ENCODE measurements at places on chromosomes 5 and 9. TPM values are rescaled to one million over a fixed set of nuclear protein-coding genes. Genes with fewer than 3 reads are reported as not detected.
A peak's percentile ranks its signal among the peaks of the same experiment; 100 is the strongest.

- no peak for DNase-seq
These were observed 125.9 kb downstream of the ROR2 start for GRCh38 chr9:91824151-91824550.

DNA sequence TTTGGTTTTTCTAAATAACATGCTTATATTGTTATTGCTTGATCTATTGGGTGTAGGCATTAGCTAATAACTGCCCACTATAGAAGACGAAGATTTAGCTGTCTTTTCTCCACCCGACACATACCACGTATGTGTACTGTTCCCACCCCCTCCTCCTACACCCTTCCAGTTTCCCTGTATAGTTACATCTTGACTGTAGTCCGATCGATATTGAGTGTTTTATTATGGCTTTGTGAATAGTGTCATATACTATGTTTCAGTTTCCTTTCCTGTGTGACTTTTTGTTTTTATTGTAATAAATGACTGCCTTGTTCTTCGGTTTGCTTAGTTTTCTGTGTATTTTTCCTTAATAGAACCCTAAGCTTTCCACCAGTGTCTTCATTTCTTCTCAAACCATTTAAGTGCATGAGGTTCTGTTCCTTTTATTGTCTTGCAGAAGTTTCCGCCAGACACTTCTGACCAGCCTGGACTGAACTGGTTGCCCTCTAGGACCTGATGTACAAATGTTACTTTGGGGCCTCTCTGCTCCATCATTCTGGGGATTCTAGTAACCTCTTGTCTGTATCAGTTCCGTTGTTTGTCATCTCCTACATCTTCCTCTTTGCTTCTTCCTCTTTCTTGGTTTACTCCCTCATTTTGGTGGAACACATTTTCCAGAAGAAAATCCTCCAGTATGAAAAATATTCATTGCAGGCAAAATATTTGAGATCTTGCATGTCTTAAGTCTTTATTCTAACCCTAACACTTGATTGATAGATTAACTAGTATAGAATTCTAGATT, 61.8 kb downstream of the PRKACG start:
- DNase-seq, result no peak

GRCh38 chr9:131181091-131181681, 55.8 kb downstream of the NUP214 start:
- peak; percentile 24 for DNase-seq

DNA sequence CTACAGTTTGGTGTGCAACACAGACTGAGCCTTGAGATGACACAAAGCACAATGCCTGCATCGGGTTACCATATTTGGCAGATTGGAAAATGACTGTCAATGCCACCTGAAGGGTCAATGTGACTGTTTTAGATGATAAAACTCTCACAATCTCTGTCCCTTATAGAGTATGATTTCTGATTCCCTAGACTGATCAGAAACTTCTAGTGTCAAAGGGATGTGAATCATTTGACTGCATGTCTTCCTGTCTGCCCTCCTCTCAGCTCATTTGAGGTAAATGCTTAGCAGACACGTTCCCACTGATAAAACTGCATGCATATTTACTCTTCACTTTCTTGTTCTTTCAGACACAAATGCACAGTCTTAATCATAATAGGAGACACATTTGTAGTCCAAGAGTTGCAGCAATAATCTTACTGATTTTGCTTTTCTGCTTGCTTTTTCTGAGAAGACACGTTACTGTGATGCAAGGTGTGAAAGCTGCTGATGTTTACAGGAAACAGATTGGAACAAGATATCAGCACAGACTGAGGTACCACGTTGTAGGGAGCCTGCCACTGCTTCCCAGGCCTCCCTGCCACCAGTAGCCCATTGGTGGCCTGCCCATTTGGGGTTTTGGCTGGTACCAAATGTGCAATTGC, 77.8 kb downstream of the GCNT4 start:
- no peak for DNase-seq

- no peak for DNase-seq
These were observed 13.6 kb upstream of the VDAC1 start for GRCh38 chr5:134018154-134018985.

- DNase-seq, result no peak
These were observed 11.2 kb upstream of the IL13 start for GRCh38 chr5:132646583-132647266.

DNA sequence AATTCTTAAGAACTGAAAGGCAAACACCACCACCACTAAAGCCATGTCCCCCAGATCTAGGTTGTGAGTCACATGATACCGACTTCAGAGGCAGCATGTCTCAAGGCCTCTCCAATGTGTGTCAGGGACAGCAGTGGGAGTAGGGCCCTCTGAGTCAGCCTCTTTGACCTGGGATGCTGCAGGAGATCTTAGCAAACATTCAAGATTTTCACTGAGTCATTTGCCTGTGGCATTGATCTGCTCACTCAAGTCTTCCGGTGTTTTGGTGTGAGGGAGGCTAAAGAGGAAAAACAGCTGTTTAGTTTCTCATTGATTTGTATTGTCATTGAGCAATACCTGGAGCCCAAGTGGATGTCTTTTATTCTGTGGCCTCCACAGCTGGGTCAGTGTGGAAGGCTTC, 36.1 kb downstream of the TMC1 start:
- DNase-seq, result no peak

DNA sequence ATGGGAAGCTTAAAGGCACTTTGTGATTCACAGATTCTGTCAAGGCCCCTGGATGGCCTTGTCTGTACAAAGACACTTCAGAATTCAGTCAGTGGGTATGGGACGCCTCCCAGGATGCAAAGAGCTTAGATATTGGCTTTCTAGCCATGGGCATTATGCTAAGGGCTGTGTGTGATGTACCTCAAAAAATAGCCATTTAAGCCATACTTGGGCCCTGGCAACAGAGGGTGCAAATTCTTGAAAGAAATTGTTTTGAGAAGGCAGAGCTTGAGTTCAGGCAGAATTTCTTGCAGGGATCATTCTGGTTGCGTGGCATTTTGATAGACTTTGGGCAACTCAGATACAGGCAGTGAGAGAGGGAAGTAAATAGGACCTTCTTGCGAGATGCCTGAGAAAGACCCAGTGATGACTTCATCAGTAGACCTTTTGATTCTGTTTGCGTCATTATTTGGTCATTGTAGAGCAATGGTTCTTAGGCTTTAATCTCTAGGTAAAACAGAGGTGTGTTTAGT, 3.9 kb downstream of the CYFIP2 start:
- no peak for DNase-seq

DNA sequence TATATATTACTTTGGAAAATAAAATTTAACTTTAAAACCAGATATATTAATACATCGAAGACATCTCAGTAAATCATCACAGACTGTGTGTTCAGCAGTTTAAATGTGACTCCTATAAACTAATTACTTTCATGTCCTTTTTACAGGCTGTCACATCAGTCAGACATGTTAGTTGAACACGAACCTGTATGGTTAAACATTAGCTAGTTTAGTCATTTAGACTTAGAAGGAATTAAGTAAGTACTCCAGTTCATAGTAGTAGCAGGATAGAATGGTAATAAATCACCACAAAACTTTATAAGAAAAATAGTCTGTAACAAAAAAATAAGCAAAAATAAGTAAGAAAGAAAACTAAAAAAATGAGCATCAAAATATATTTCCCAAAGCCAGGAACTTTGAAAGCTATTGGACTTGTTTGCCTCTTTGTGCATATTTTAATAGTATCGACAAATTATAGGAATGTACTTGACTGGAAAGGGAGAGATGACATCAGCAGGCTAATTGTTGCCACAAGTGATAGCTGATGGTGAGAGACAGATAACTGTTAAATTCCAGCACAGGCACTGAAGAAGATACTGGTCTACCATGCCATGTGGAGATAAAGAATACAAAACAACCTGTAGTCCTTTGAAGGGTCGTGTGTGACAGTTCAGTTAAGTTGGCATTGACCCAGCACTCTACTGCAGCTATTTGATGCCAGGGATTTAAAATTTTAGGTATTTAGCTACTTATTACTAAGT, 83.9 kb downstream of the RIC1 start:
- DNase-seq, result no peak

DNA sequence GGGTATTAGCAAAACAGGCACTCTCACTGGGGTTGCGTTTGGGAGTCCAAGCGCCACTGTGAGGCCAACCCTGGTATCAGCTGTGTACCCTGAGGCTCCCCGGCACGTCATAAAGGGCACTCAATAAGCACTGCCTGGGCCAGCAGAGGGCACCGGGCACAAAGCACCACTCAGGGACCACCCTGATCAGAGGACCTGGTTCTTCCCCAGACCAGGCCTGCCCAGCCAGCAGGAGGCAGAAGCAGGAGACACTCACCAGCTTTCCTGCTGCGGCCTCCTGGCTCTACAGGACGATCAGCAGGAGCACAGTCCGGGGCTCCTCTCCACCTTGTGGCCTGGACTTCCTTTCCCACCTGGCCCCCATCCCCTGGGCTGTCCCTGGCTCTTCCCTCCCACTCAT, 12.6 kb downstream of the MGAT1 start:
- no peak for DNase-seq

DNA sequence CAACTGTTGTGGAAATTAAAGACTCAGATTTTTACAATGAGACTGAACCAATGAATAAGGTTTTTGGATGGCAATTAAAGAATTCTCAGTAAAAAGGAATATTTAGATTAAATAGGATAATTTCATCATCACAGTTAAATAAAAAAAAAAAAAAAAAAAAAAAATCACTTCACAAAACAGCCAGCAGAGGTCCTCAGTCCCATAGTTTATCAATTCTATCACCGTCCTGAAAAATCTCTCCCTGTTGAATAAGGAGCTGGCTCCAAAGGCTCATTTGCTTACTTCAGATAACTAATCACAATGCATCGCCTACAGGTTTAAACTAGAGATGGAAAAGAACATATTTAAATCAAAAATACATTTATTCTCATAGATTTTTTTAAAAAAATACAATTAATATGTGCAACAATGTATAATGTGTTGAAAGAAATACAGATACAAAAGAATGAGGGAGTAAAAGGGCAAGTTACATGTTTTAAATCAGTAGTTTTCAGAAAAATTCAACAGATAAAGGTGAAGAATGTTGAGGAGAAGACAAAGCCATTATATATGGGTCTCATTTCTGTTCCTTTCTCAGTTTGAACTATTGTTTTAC, 175.8 kb upstream of the CHD1 start:
- DNase-seq, result peak; percentile 31

DNA sequence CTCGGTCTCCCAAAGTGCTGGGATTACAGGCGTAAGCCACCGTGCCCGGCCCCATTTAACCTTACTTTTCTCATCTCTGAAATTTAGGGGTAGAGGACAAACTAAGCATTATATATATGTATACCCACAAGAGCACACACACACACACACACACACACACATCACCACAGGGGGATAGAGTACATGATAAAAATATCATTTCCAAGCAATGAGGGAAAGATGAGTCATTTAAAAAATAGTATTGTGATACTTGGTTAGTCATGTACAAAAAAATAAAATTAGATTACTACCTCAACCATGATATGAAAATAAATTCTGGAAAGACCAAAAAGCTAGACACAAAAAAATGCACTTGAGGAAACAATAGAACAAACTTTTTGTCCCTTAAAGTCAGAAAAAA, 67.2 kb downstream of the CDH18 start:
- DNase-seq, result no peak

GRCh38 chr9:120465685-120466407, 114.1 kb downstream of the CDK5RAP2 start:
- DNase-seq, result no peak

DNA sequence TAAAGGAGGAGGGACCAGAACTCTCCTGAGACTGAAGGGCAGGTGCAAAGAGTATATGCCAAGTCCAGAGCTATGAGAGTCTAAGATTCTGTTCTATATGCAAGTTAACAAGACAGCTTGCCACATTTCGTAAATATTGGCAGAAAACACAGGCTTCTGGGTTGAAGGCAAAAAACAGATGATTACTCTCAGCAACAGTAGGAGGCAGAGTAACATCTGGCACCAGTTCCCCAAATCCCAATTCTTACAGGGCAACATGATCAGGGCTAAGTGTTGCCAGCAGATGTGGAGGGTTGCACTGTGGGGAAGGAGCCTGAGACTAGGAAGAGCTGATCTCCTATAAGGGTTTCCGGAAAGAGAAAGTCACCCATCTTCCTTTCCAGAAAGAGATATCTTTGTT, 179.4 kb downstream of the PJA2 start:
- no peak for DNase-seq

GRCh38 chr9:114256827-114257328, 66.0 kb upstream of the ORM1 start:
- DNase-seq, result no peak

GRCh38 chr9:14275331-14275730, 38.6 kb downstream of the NFIB start:
- no peak for DNase-seq

GRCh38 chr5:115360046-115360685, 63.7 kb upstream of the CCDC112 start:
- DNase-seq, result no peak

DNA sequence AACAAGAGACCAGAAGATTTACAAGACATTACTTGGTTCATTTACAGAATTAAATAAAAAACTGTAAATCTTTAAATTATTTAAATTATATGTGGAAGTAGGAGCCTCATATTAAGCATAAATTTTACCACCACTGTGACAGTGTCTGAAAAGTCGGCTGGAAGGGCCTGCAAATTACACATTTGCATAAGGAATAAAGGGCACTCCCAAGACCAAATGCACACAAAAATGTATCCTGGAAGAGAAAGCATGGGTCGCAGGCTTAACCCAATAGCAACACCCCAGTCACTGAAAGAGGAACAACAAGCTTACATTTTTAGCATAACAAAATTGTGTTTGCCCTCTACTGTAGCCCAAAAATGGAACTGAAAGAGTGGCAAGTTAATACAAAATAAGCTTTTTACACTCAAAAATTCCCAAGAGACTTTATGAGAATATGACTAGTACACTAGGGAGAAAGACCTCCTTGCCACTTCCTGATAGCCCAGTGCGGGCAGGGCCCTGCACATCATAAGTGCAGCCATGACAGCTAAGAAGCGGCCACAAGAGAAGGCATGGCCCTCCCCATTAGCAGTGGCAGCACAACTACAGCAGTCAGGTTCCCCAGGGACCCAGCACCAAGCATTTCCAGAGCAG, 482.0 kb downstream of the DTWD2 start:
- DNase-seq, result no peak

GRCh38 chr9:107862323-107862722, 372.8 kb upstream of the KLF4 start:
- DNase-seq, result no peak

DNA sequence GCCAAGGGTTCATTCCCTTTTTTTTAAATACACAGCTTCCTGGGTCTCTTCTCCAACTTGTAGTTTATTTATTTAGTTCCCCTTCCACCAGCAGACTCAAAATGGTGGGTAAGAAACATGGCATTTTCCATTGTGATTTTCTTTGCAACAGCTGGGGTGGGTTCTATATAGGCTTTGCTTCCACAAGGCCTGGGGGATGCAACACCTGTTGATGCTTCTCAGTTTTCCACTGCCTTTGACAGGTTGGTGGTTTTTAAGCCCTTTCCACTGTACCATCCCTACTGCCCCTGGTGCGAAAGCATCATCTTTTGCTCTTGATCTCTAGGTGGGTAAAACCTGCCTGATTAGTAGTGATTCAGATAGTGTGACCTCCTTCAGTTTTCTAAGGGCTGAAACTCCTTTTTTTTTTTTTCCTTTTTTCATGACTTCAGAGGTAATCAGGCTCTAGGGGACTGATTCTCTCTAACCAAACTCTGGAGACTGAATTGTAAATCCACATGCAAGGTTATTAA, 8.5 kb downstream of the KDM3B start:
- no peak for DNase-seq

The TSLP gene
- total RNA-seq, result not detected

The ARID3C gene
- total RNA-seq, result not detected

The FBP1 gene
- 0.42 TPM for total RNA-seq

The LOX gene
- total RNA-seq, result 0.25 TPM

The GPR21 gene
- total RNA-seq, result 3.6 TPM

The MLANA gene
- total RNA-seq, result not detected

The CATSPER3 gene
- 0.37 TPM for total RNA-seq

The LURAP1L gene
- not detected for total RNA-seq

The ANKRA2 gene
- total RNA-seq, result 42.9 TPM

The NSMF gene
- total RNA-seq, result 109 TPM
